ENCODE measurements at places on chromosomes 5 and 9.

DNA sequence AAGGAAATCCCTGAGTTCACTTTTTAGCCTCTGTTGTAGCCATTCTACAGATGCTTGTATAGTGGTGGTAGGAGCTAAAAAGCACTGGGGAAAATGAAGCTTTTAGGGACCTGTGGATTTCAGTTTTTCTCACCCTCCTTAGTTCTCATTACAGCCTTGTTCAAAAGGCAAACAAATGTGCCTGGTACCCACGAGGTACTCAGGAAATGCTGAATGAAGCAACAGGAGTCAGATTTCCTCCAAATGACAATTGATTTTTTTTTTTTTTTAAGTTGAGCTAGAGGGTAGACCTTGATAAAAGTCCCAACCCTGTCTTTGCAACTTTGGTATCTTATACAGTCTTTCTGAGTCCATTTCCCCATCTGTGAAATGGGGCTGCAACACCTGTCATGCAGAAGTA lies 21.3 kb upstream of the TMOD1 start:
- no peaks in the 10 kb centered on the region for H3K36me3 ChIP-seq
- H3K27me3 ChIP-seq = no peaks in the 10 kb centered on the region
- no peak for DNase-seq

GRCh38 chr9:101372327-101373118 lies 12.3 kb downstream of the BAAT start:
- H3K4me1 ChIP-seq = no peaks in the 10 kb centered on the region
- no peaks in the 10 kb centered on the region for H3K36me3 ChIP-seq
- no peak overlapping the region for H3K4me3 ChIP-seq
- H3K27ac ChIP-seq = no peak overlapping the region
- DNase-seq = no peak

GRCh38 chr5:86679529-86679928 lies 61.8 kb downstream of the COX7C start:
- no peak overlapping the region for H3K27ac ChIP-seq
- H3K27me3 ChIP-seq = no peaks in the 10 kb centered on the region
- no peak overlapping the region for H3K4me3 ChIP-seq
- DNase-seq = no peak

DNA sequence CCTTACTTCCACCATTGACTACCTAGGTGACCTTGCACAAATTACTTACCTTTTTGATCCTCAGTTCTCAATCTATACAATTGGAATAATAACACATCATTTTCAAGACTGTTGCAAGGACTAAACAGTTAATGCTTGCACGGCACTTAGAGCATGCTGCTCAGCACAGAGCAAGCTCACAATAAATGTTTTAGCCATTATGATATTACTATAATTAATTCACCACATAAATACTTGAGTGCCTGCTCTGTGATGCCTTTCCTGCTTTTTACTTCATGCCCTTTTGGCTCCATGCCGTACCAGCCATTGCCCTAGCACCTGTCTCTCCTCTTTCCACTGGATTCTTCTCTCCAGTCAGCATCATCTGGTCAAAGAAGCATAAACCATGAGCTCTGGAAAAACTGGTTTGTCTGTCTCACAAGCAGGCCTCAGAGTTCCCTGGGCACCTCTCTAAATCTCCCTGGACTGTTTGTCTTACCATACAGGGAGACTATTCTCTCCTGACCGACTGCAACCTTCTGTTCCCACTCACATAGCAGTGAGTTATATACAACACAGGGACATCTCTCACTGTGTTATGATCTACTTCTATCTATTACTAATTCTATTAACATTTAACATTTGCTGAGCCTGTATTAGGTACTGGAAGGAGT lies 260.4 kb upstream of the ADRA1B start:
- H3K27me3 ChIP-seq = no peaks in the 10 kb centered on the region
- no peaks in the 10 kb centered on the region for H3K36me3 ChIP-seq
- no peak overlapping the region for H3K4me3 ChIP-seq
- H3K27ac ChIP-seq = no peak overlapping the region

GRCh38 chr9:119961774-119962424 lies 592.7 kb upstream of the BRINP1 start:
- no peak overlapping the region for H3K4me3 ChIP-seq
- peak; percentile 59 for DNase-seq
- H3K36me3 ChIP-seq = no peaks in the 10 kb centered on the region
- H3K27me3 ChIP-seq = no peaks in the 10 kb centered on the region
- no peaks in the 10 kb centered on the region for H3K4me1 ChIP-seq

GRCh38 chr5:169980418-169981053 lies at the start of gene INSYN2B:
Gene INSYN2B, minus strand, starts transcription at chr5:169980495. Its CDS starts 96,597 bp downstream, at chr5:169883898.
- H3K4me1 ChIP-seq = no peaks in the 10 kb centered on the region
- peak within 1 kb of the TSS; percentile 54 for H3K4me3 ChIP-seq
- H3K36me3 ChIP-seq = no peaks in the 10 kb centered on the region

DNA sequence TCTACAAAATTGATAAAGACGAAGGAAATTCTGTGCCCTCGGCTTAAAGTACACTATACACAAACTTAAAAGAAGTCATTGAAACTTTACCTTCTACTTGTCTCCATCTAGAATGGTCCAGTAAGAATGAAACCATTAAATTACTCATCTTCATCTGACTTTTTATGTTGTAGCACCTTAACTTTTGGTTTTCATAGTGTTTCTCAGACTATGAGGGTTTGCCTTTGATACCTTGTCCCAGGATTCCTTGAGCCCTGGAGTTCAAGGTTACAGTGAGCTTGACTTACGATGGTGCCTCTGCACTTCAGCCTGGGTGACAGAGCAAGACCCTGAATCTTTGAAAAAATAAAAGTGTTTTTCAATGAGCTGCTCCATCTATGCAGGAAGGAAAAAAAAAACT lies 132.2 kb downstream of the CDC42SE2 start:
- H3K36me3 ChIP-seq = no peaks in the 10 kb centered on the region
- H3K4me3 ChIP-seq = no peak overlapping the region
- peaks cover 6% of the 10 kb centered on the region for H3K4me1 ChIP-seq
- DNase-seq = no peak
- no peaks in the 10 kb centered on the region for H3K27me3 ChIP-seq
- no peak overlapping the region for H3K27ac ChIP-seq

GRCh38 chr9:132351404-132352045 lies 3.3 kb downstream of the SETX start:
- no peak for DNase-seq
- H3K27ac ChIP-seq = no peak overlapping the region
- no peaks in the 10 kb centered on the region for H3K27me3 ChIP-seq
- H3K36me3 ChIP-seq = peaks cover 24% of the 10 kb centered on the region
- H3K4me1 ChIP-seq = peaks cover 19% of the 10 kb centered on the region
- H3K4me3 ChIP-seq = no peak overlapping the region

DNA sequence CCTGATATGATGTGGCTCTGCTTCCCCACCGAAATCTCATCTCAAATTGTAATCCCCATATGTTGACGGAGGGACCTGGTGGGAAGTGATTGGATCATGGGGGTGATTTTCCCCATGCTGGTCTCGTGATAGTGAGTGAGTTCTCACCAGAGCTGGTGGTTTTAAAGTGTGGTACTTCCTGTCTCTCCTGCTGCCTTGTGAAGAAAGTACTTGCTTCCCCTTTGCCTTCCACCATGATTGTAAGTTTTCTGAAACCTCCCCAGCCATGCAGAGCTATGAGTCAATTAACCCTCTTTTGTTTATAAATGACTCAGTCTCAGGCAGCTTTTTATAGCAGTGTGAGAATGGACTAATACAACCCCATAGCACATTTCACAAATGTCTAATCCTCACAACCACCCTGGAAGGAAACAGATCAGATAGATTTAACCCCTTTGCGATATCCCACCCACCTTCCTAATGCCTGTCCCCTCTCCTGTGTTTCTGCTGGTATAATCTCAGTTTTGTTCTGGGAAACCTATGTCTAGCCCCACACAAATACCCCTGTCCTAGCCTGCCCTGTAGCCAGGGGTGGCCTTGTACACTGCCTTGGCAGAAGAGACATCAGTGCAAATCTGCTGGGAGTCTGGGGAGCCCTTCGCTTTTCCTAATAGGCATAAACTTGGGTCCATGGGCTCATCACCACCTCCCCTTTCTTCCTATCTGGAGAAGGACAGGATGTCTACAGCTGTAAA lies 157.0 kb upstream of the RAI14 start:
- peaks cover 13% of the 10 kb centered on the region for H3K4me1 ChIP-seq
- no peaks in the 10 kb centered on the region for H3K36me3 ChIP-seq
- DNase-seq = no peak
- no peak overlapping the region for H3K27ac ChIP-seq

- no peaks in the 10 kb centered on the region for H3K27me3 ChIP-seq
- DNase-seq = no peak
- H3K27ac ChIP-seq = no peak overlapping the region
- H3K4me1 ChIP-seq = peaks cover 3% of the 10 kb centered on the region
- no peaks in the 10 kb centered on the region for H3K36me3 ChIP-seq
Observed at GRCh38 chr5:31886206-31886605, 247.3 kb downstream of the PDZD2 start.

GRCh38 chr9:108618906-108619550 lies 236.8 kb downstream of the ACTL7B start:
- H3K4me3 ChIP-seq = no peak overlapping the region
- H3K4me1 ChIP-seq = no peaks in the 10 kb centered on the region
- no peak overlapping the region for H3K27ac ChIP-seq
- H3K36me3 ChIP-seq = no peaks in the 10 kb centered on the region
- no peak for DNase-seq

- no peak overlapping the region for H3K27ac ChIP-seq
- no peak overlapping the region for H3K4me3 ChIP-seq
- no peaks in the 10 kb centered on the region for H3K36me3 ChIP-seq
- DNase-seq = no peak
Observed at GRCh38 chr5:56840597-56840996, 25.2 kb downstream of the MAP3K1 start.

DNA sequence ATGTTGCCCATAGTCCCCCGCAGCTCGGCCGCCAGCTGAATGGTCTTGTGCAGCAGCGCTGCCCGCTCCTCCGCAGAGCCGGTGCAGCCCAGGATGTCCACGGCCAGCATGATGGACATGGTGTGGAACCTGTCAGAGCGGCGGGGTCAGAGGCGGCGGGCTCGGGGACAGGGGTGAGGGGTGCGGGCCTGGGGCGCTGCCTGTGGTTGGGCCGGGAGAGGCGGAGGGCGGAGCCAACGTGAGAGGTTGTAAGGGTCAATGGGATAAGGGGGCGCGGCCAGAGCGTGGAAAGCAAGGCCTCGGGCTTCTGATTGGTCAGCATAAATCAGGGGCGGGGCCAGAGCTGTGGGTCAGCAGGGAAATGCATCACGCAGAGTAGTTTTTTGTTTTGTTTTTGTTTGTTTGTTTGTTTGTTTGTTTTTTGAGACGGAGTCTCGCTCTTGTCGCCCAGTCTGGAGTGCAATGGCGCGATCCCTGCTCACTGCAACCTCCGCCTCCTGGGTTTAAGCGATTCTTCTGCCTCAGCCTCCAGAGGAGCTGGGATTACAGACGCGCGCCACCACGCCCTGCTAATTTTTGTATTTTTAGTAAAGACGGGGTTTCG lies 6.8 kb upstream of the TOR2A start:
- no peaks in the 10 kb centered on the region for H3K4me1 ChIP-seq
- DNase-seq = peak; percentile 84
- no peaks in the 10 kb centered on the region for H3K36me3 ChIP-seq
- no peaks in the 10 kb centered on the region for H3K27me3 ChIP-seq
- no peak overlapping the region for H3K4me3 ChIP-seq

DNA sequence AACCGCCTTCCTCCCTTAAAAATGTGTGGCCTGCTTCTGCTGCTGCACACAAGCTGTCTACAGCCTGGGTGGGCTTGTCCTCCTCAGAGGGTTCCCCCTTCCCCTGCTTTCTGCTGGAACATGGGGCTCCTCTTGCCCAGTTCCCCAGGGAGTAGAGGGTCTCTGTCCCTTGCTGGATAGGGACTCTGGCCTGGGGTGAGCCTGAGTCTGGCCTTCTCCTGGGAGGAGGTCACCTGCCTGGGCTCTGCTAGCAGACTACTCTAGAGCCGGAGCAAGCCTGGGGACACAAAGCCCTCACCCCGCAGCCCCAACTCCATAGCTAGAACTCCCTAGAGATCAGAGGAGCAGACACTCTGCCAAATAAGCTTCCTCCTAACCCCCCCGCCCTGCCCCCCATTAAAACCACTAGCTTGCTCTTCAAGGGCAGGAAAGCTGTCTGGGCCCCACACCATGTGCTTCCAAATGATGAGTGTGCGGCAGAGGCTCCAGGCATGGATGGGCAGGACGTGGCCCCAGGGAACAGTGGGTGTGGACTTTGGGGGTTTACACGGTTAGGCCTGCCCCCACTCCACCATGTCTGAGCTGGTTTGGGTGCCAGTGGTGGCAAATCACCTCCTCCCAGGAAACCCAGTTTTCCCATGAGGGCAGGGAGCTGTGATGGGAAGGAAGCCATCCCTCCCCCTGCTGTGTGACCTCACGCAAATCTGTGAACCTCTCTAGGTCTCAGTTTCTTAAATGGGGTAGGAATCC lies 10.0 kb downstream of the TCF7 start:
- H3K4me1 ChIP-seq = no peaks in the 10 kb centered on the region
- H3K27ac ChIP-seq = no peak overlapping the region
- no peak for DNase-seq

DNA sequence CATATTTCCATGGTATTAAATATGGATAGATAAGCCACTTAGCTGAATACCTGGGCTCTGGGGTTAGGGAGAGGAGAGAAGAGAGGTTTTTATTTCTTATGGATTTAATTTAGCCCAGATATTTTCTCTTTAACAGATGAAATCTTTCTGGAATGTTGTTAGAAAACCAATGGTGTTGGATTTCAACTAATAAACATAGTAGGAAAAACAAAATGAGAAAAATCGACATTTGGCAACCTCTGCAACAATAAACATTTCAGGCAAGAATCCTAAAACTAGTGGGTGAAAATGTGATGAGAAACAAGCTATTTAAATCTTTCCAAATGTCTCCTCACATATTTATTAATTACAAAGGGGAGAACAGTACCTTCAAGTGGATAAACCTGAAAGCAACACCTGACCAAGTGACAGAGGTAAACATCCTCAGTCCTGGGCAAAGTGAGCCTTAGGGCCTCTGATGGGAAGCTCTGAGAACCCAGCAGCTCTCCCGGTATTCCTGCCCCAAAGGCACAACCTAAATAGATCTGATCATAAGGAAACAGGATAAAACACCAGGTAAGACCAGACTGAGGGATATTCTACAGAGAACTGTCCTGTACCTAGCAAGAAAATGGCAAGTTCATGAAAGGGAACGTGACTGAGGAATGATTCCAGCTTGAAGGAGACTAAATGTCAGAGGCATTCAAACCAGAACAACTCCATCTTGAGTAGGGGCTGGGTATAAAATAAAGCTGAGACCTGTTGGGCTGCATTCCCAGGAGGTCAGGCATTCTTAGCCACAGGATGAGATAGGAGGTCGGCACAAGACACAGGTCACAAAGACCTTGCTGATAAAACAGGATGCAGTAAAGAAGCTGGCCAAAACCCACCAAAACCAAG lies 163.7 kb downstream of the ESM1 start:
- no peaks in the 10 kb centered on the region for H3K36me3 ChIP-seq
- no peak overlapping the region for H3K4me3 ChIP-seq
- H3K27me3 ChIP-seq = no peaks in the 10 kb centered on the region
- H3K27ac ChIP-seq = no peak overlapping the region
- no peak for DNase-seq

GRCh38 chr9:120396418-120396817 lies 183.5 kb downstream of the CDK5RAP2 start:
- H3K4me3 ChIP-seq = no peak overlapping the region
- no peak for DNase-seq
- no peaks in the 10 kb centered on the region for H3K27me3 ChIP-seq
- H3K4me1 ChIP-seq = no peaks in the 10 kb centered on the region
- no peak overlapping the region for H3K27ac ChIP-seq

GRCh38 chr9:136687721-136688223 lies 515 bp upstream of the AGPAT2 start:
- H3K27me3 ChIP-seq = no peaks in the 10 kb centered on the region
- no peaks in the 10 kb centered on the region for H3K4me1 ChIP-seq
- no peak for DNase-seq
- H3K36me3 ChIP-seq = no peaks in the 10 kb centered on the region

- H3K27ac ChIP-seq = peak overlapping the region; percentile 26
- DNase-seq = no peak
- H3K4me3 ChIP-seq = peak overlapping the region; percentile 99
- H3K36me3 ChIP-seq = no peaks in the 10 kb centered on the region
- H3K4me1 ChIP-seq = peaks cover 21% of the 10 kb centered on the region
Observed at GRCh38 chr5:139295346-139296057, 2.0 kb downstream of the MATR3 start.

All from kidney (tissue), 22 donors.